ENCODE measurements at places on chromosomes 4 and X. TPM values are rescaled to one million over a fixed set of nuclear protein-coding genes. Genes with fewer than 3 reads are reported as not detected.

Gene EXOC1L
- not detected for total RNA-seq

Gene RASL11B
- total RNA-seq, result 4.5 TPM

Gene CSAG2
- total RNA-seq, result not detected

Gene BANK1
- total RNA-seq, result not detected

Gene AFM
- total RNA-seq, result not detected
